Progenitor cell of endocrine pancreas (in vitro differentiated cells): ENCODE measurements at places on chromosomes 5 and 9. TPM values are rescaled to one million over a fixed set of nuclear protein-coding genes. Genes with fewer than 3 reads are reported as not detected.

GRCh38 chr9:100428871-100429654, 2.1 kb downstream of the MSANTD3 start:
- no peak for DNase-seq

GRCh38 chr5:135100011-135100410, 66.0 kb upstream of the PITX1 start:
- no peak for DNase-seq

- peak; percentile 47 for DNase-seq
Measured at GRCh38 chr5:138077064-138077696, 6.7 kb upstream of the WNT8A start.

NUTM2F gene
- total RNA-seq, result 0.16 TPM in 1 of 2 replicates, not detected in the other

FOXI1 gene
- total RNA-seq, result not detected in 2 replicates
